ENCODE measurements at places on chromosomes 3 and 15.

DNA sequence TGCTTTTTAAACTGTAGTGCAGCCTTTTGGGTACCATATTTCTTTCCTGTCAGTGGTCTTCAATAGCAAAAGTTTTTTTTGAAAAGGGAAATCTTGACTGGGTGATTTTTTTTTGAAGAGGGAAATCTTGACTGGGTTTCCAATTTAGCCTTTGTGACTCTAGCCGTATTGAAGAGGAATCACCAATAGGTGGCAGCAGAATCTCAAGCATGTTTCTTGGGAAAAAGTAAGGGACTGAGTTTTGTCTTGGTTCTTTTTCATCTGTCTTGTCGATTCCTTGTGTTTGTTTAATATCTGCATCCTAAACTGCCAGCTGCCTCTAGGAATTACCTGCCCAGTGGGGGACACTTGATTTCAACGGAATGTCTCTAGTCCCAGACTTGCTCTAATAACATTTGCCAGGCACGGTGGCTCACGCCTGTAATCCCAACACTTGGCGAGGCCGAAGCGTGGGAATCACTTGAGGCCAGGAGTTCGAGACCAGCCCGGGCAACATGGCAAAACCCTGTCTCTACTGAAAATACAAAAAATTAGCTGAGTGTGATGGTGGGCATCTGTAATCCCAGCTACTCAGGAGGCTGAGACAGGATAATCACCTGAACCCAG, 89.2 kb downstream of the RBPMS2 start:
- DNase-seq, result peak; percentile 69

GRCh38 chr15:52105846-52106245, 6.7 kb downstream of the BCL2L10 start:
- peak; percentile 82 for DNase-seq

- DNase-seq, result no peak
These were observed 16.3 kb downstream of the ZIC1 start for GRCh38 chr3:147425388-147425850.

- DNase-seq, result peak; percentile 68
These were observed 33.0 kb upstream of the LARS2 start for GRCh38 chr3:45355351-45355750.

GRCh38 chr3:71135373-71136088, 448.0 kb downstream of the FOXP1 start:
- no peak for DNase-seq

- no peak for DNase-seq
These were observed 1.2 kb downstream of the CRABP1 start for GRCh38 chr15:78341057-78341987.

GRCh38 chr3:190676481-190676880, 162.6 kb downstream of the IL1RAP start:
- no peak for DNase-seq

- DNase-seq, result no peak
These were observed 57.6 kb downstream of the PDCD6IP start for GRCh38 chr3:33855884-33856546.

DNA sequence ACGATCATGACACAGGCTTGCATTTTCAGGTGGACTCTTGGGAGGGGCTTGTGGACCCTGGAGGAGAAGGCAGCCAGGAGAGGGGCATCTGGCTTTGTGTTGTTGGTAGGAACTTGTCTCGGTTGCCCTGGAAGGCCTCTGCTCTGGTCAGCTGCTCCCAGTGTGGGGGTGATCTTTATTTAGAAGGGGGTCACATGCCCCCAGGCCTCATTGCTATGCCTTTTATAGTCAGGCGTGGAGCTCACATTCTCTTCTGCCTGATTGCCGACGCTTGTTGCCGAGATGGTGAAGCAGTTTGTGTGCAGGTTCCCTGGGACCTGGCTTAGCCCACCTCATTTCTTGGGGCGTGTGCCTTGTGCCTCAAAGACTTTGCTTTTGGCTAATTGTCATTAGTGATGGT, 66.6 kb downstream of the IGF1R start:
- DNase-seq, result no peak

GRCh38 chr3:30733696-30734095, 127.3 kb downstream of the TGFBR2 start:
- no peak for DNase-seq

DNA sequence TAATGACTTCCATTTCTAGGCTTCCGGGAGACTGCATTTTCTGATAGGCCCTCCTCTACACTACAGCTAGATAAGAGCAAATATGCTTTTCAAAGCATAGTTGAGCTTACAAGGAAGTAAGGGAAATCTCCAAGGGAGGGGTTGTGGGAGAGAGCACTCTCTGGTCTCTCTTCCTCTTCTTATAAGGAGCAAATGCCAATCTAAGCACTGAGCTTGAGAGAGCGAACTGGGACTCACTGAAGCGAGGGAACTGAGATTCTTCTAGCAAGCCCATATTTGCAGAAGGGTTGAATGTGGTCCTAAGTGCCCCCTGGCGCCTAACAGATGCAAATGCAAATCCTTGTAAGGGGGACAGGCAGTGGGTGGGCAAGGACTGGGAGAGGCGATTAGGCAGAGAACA, 164.8 kb downstream of the ERC2 start:
- peak; percentile 65 for DNase-seq

GRCh38 chr3:46463868-46464241, 850 bp downstream of the LTF start:
- DNase-seq, result no peak

DNA sequence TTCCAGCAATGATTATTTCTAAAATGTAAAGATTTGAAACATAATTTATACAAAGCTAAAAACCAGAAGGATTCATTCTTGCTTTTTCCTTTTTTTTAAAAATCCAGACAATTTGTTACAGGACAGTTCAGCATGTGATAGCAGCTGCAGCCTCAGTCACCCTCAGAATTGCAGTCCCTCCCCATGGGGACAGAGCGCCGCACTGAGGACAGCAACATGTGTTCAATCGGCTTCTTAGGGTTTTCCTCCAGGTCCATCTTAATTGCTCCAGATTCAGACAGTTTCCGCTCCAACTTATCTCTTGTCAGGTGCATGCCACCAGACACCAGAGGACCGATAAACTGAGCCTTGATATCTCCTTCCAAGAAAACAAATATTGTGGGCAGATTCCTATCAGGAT, 134.9 kb upstream of the TBC1D5 start:
- no peak for DNase-seq

DNA sequence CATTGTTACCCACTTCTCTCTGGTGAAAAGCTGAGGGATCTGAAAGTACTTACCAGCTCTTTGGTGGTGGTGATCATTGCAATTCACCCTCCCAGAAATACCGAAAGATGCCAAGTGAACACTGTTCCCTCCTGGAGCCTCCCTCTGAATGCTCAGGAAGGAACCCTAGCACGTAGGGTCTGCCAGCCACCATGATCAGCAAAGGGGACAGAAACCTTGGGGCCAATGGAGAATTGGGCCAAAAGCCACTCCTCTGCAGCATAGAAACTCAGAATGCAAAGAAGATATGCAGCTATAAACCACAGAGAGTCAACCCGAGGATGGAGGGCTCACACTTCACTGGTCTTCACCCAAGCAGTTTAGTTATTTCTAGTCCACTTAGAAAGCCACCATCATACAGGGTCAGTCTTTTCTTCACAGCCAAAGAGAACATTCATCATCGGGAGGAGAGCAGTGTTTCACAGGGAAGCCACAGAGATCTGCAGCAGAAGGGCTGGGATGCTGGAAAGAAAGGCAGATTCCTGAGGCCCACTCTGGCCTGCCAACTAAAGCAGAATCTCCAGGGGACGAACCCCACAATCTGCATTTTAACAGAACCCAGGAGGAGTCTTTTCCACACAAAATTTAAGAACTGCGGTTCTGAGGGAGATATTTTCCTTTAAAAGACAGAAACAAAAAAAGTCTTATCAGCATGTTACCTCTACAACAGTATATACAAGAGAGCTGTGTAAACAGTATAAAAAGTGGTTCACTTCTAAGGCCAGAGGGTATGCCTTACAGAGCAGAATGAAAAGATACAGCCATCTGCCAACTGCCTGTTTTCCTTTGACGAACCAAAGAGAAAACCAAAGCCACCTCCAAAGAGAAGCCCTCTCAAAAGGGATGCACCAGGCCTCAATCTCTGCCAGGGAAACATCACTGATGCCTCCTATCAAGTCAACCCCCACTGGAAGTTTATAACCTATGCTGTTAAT, 11.3 kb downstream of the TBC1D2B start:
- DNase-seq, result no peak

DNA sequence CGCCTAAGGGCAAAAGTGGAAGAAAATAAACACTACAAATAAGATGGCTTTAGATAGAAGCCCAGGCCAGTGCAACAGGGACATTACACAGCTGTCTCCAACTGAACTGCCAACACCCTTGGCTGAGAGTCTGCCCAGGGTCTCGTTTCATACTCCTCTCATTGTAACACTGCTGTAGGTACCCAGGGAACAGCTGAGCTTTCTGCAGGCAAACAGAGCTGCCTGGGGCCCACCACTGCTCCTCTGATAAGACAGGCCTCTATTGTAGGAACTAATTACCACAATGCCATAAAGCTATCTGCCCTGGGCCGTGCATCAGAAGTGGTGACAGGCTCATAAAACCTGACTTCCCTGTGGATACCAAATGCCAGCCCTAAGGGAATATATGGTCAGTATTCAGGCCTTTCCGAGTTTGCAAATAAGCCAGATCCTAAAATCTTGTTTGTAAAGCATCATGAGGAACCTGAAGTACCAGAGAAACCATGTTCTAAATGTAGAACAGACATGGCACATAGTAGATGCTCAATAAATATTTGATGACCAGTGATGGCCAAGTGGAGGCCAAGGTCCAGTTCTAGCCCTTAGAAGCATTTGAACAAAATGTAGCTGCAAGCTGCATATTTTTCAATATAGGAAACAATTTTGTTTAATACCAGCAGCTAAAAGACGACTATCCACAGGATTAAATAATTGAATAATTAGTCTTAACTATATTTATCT, 84.3 kb upstream of the NEO1 start:
- no peak for DNase-seq

DNA sequence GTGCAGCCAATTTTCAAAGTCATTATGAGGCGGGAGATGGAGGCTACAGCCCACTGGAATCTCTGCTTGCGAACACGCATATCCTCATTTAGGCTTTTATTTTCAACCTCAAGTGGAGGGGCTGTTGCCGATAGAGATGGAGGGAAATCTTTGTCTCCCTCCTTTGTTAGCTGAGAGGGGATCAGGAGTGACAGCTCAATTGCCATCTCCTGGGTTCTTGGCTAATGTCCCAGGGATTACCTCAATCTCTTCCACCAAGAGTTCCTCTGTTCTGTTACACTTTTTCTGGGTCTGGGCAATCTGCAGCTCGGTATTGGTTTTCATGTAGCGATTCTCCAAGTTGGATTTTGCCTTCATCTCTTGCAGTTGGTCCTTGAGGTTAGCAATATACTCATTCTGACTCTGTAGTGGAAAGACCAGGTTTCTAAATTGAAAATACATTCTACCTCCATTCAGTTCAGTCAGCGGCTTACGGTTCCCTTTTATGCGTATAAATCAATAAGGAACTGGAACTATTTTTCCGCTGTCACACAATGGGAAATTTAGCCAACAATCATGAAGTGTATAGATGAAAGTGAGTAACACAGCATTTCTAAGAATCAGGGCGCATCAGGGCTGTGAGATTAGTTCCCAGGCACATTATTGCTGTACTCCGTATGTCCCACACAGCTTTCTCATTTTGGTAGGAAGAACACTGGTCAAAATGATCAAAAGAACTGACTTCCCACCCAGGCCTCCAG, 36.2 kb upstream of the RPL35A start:
- peak; percentile 7 for DNase-seq

DNA sequence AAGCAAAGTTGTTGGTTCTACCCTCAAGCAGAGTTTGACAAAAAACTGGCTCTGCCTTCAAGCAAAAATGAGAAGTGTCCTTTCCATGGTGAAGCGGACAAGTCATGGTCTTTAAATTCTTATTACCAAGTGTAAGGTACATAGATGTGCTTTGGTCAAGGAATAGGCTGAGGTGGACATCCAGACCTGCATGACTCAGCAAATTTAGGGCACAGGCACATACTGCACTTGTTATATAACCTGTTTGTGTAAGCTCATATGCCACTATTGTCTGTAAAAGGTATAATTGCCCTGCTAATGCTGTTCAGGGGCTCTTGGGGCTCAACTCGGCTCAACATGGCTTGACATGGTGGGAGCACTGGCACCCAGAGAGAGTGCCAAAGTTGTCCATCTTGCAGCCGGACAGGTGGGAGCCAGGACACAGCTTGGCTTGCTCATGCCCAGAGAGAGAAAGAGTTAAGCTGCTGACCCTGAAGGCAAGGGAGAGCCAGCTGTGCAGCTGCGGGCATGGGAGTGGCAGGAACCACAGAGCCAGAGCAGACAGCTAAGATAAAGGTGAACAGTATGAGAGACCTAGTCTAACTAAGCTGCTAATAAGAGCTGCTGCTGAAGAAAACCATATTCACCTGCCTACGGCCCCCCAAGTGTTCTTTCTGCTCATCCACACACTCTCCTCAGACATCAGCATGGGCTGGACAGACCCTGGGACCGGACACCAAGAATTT, 17.7 kb downstream of the MCCC1 start:
- no peak for DNase-seq

- DNase-seq, result no peak
These were observed 6.9 kb upstream of the SACM1L start for GRCh38 chr3:45682311-45682710.

DNA sequence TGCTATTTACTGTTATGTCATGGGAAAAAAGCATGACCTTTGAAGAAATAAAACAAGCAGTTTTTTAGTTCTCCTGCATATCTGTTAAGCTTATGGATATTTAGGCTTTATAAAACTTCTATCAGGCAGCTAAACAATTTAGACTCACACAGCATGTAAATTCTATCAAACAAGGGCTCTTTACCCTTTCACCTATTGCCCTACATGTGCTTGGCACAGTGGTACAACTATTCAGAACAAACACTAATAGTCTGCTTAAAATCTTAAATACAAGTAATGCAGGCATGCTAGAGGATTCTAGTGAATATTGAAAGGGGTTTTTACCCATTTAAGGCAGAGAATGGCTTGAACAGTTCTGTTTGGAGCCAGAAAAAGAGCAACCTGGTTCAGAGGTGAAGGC, 23.4 kb upstream of the NANOGP8 start:
- DNase-seq, result no peak

- no peak for DNase-seq
These were observed 31.1 kb upstream of the HHATL start for GRCh38 chr3:42733501-42734262.

GRCh38 chr3:172070269-172070668, 30.9 kb downstream of the FNDC3B start:
- no peak for DNase-seq

DNA sequence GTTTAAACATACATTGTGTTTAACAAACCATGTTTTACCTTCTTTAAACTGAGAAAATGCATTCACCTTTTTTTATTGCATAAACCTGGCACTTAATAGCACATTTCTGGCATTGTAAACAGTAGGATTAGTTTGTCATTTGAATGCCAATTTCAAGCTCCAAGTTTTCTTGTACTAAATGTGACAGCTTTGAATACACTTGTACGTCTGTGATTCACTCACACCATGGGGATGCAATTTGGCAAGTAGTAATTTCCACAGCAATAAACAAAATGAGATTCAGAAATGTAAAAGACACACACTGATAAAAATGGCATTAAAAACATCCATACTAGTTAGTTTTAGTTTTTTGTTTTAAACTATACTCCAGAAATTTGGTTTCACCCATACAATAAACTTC, 598.9 kb downstream of the SI start:
- no peak for DNase-seq
